ENCODE measurements at places on chromosomes 16 and 17.

DNA sequence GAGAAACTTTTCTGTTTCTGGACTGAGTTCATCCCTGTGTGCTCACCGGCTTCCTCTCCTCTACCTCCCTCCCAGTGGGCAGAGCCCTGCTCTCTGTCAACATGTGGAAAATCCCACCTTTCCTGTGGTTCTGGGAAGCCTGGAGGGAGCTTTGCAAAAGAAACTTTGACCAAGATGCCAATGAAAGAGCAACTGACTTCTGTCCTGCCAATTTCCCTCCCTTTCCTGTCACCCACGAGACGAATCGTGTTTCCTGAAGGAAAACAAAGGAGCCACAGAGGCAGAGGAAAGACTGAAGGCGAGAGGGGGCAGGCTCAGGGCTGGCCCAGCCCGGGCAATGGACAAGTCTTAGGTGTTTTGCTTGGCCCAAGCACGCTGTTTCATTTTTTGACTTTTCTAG lies 82.8 kb downstream of the PLCG2 start:
- no peak for DNase-seq

DNA sequence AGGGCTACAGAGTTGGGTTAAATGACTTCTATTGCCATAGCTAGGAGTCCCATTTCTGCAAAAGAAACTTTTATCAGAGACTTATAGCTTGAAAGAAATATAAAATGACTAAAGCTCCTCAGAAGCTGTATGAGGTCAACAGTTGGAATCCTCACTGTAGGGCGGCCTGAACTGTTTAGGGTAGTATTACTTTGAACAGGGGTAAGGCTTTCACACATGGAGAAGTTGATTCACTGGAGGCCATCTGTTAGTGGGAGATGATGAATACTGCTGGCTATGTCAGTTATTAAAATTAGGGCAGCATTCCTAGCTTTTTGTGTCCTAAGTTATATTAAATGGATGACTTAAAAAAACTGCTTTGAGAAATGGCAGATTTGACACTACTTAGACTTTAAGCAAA lies 6.0 kb downstream of the TTC19 start:
- no peak for DNase-seq

DNA sequence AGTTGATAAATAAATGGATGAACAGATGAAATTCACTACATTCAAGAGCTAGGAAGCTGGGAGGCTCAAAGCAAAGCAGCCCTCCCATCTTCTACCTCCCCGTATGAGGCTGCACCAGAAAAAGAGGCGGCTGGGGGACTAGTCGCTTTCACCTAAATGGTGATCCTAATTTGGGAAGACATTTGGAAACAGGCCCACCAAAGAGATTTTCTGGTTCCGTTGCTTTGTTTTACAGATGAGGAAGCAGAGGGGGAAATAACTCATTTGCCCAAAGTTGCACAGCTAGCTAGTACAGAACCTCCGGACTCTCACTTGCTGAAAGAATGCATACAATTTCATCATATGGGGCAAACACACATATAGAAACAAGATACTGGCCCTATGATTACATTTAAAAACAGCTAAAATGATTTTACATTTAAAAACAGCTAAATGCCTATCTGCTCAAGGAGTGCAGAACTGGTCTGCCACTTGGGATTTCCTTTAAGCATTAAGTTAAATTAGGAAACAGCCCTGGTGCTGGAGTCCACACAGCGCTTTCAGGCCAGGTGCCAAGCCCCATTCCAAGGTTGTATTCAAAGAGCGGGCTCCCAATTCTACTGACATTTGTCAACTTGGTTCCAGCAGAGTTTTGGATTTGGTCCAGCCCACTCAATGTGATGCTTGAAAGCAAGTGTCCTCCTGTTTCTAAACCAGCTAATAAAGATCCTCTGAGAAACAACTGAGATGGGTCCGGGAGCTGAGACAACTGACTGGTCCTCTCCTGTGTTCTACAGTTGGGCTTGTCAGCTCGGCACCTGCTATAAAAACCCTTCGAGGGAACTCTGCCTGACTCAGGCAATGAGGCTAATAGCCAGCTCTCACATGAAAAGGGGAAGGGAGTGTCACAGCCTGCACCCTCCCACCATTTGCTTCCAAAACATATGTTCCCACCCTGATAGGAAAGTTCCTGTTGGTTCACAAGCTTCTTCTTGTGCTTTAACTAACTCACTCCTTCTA lies 11.7 kb downstream of the ERN1 start:
- no peak for DNase-seq

- no peak for DNase-seq
Measured at GRCh38 chr16:79261481-79261940, 339.0 kb downstream of the MAF start.

GRCh38 chr16:56923481-56924091 lies 8.4 kb upstream of the HERPUD1 start:
- DNase-seq, result no peak

DNA sequence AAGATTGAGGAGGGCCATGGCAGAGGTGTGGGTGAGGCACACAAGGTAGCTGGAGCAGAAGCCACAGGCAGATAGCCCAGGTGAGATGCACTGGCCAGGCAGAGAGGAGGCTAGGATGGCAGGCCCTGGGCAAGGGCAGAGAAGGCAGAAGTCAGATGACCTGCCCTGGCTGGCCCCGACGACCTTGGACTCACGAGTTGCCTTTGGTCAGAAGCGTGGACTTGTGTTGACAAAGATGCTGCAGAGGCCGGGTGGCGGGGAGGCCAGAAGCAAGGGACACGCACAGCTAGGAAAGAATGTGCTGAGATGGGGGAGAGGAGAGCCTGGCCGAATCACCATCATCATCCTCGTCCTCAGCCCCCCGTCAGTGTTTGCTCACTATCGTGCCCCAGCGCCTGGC lies 123.7 kb downstream of the RBFOX3 start:
- DNase-seq, result no peak

DNA sequence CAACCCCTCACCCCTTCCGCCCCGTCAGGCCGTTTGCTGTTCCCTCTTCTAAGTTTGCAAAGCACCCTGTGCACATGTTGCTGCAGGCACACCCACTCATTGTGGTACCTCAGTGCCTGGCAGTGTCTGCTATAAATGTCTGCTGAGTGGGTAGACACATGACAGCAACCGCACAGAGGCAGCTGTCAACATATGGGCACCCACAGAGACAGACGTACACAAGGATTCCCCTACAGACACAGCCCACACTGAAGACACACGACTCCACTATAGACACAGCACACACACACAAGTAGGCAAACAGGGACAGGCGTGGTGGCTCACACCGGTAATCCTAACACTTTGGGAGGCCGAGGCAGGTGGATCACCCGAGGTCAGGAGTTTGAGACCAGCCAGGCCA lies 17.8 kb upstream of the CRK start:
- no peak for DNase-seq

GRCh38 chr16:67967958-67968399 lies 458 bp downstream of the SLC12A4 start:
- DNase-seq, result no peak

- no peak for DNase-seq
Measured at GRCh38 chr16:1325673-1326371, 7.6 kb upstream of the BAIAP3 start.

- no peak for DNase-seq
Measured at GRCh38 chr17:37750768-37751475, 6.1 kb upstream of the HNF1B start.

DNA sequence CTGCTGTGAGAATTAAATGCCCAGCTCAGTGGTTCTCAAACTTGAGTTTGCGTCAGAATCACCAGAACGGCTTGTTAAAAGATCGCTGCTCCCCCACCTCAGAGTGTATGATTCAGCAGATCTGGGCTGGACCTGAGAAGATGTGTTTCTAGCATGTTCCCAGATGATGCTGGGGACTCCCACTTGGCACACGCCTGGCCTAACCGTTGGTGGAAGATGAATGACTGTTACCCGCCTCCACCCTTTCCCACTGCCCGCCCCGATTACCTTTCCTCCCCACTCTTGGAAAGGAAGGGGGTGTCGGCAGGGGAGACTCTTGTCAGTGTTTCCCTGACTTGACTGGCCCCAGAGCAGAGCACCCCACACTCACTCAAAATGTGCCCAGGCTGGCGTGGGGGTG lies 29.3 kb upstream of the ABCC3 start:
- DNase-seq, result no peak

- DNase-seq, result no peak
Measured at GRCh38 chr17:60641126-60641525, 36.5 kb upstream of the BCAS3 start.

- no peak for DNase-seq
Measured at GRCh38 chr17:21082001-21082436, 39.2 kb upstream of the USP22 start.

GRCh38 chr16:12124742-12125141 lies 148.2 kb downstream of the SNX29 start:
- DNase-seq, result no peak

GRCh38 chr17:22467720-22468119 lies 775.4 kb downstream of the KCNJ18 start:
- DNase-seq, result no peak

- no peak for DNase-seq
Measured at GRCh38 chr16:79250502-79251098, 349.9 kb downstream of the MAF start.

DNA sequence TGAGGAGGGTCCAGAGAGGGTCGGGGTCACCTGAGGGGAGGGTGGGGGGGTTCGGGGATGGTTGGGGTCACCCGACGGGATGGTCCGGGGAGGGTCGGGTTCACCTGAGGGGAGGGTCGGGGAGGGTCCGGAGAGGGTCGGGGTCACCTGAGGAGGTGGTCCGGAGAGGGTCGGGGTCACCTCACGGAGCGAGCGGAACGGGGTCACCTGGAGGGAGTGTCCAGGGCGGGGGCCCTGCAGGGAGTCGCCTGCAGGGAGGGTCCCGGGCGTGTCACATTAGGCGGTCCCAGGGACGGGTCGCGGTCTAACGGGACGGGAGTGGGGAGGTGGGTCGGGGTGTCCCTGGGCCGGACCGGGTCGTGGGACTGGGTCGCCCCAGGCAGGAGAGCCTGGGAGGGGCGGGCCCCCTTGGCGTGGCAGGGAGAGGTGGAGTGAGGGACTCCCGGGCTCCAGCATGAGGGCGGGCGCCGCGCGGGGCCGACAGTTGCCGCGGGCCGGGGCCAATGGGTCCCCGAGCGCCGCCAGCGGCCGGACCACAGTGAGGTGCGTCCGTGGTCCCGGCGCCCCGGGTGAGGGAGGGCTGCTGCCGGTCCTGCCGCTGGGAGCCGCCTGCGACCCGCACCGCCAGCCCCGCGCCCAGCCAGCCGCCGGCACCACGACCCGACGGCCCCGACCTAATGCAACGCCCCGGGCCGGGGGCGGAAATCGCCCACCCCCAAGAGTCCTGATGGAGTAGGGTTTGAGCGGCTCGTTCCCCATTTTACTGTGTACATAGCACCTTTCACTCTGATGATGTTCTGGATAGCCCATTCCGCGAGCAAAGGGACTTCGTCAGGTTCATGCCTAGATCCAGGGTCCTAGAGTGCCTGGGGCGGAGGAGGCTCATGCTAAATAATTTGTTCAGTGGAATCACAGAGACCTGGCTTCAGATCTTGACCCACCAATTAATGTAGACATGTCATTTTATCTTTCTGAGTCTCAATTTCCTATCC lies 1.2 kb upstream of the ABCA3 start:
- no peak for DNase-seq

DNA sequence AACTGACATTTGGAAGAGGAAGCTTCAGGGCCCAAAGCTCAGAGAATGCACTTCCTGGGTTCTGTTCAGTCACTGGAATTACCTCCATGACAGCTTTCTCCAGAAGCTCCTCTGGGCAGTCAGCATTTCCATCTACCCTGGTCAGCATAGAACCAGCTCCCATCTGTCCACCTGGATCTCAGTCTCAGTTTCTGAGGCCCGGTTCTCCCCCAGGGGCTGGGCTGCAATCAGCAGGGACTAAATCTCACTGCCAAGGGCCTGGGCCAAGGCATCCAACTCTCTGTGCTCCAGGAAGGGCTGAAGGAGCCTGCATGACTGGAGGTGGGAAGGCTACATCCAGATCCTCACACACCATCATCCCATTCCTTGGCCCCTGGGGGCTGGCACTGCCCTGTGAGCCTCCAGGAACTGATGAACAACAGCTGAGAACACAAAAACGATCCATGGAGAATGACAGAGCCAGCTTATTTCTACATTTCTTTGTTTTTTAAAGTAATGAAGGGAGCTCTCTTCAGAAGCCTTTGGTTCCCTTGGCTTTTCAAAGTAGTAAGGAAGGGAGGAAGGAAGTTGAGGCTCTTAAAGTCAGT lies 66.3 kb upstream of the MRTFB start:
- no peak for DNase-seq

GRCh38 chr16:52398491-52398960 lies 148.4 kb downstream of the TOX3 start:
- DNase-seq, result no peak

DNA sequence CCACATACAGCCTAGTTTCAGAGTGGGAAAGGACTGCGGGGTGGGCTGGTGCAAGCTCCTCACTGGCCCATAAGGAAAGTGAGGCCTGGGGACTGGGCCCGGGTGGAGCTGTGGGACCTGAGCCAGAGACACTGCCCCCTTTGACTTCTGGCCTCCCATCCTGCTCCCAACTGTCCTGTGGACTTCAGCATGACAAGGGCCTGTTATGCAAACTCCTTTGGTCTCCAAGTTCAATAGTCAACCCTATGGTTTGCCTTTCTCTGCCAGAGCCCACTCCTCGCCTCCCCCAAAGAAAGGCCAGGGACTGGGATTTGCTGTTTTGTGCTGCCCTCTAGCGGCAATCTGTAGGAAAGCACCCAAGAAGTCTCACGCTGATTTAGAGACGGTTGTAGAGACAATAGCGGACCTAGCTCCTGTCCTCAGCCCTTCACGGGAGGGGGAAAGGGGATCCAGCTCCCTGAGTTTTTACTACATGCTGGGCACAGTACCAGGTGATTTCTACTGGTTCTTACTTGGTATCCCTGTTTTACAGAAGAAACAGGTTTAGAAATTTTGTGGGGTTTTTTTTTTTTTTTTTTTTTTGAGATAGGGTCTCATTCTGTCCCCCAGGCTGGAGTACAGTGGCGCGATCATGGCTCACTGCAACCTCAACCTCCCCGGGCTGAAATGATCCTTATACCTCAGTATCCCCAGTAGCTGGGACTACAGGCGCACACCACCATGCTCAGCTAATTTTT lies 1.2 kb upstream of the TLCD3B start:
- DNase-seq, result peak; percentile 18

DNA sequence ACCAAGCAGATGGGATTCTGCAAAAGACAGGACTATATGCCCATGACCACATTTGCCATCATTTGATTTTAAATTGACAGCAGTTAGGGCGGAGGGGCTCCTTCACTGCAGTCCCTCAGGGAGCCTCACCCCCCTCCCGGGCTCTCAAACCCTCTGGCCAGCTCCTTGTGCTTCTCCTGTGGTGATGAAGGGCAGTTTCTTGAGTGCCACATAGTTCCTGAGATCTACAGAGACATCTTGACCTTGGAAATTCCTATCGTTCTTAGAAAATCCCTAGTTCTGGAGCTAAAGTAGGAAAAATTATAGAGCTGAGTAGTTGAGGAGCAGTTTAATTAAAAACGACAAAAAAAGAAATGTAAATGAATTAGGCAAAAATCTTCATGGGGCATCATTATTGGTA lies 231.5 kb downstream of the CCDC182 start:
- no peak for DNase-seq

DNA sequence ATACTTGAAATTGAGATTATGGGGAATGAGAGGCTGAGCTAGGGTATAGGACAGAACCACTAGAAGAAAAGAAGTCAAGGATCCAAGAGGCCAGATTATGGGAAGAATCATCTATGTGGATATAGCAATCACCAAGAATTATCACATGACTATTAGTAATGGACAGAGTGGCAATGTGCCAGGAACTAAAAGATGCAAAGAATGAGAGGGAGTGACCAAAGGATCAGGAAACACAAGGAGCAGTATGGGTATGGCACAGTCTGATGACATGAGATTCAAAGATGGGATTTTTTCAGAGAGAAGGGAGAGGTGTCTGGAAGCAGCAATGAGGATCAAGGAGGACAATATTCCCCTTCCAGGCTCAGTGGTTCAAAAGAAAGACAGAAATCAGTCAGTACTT lies 212.2 kb downstream of the AATF start:
- DNase-seq, result no peak

Data from stimulated activated CD8-positive, alpha-beta memory T cell treated with anti-CD3 and anti-CD28 coated beads, Interleukin-12 subunit alpha, Interleukin-12 subunit beta, amount 100 ng/mL, for 4 hours (primary cell).